ENCODE measurements at places on chromosomes 4 and X. TPM values are rescaled to one million over a fixed set of nuclear protein-coding genes. Genes with fewer than 3 reads are reported as not detected.

The FHIP1A gene
- polyA plus RNA-seq, result 4.6 TPM

The PNMA5 gene
- not detected for polyA plus RNA-seq

The TMEM156 gene
- 0.25 TPM for polyA plus RNA-seq

The CXXC4 gene
- polyA plus RNA-seq, result 0.09 TPM

The GAGE12J gene
- polyA plus RNA-seq, result not detected

The UNC5C gene
- 0.04 TPM for polyA plus RNA-seq

The ATOH1 gene
- 0.04 TPM for polyA plus RNA-seq

The NLRP2B gene
- polyA plus RNA-seq, result not detected

The ADGRG2 gene
- polyA plus RNA-seq, result 0.14 TPM

The SATL1 gene
- not detected for polyA plus RNA-seq

The SMIM10 gene
- polyA plus RNA-seq, result 2.3 TPM

The ERAS gene
- polyA plus RNA-seq, result 0.10 TPM
